CD8-positive, alpha-beta T cell (primary cell): ENCODE measurements at places on chromosomes 2 and 18. TPM values are rescaled to one million over a fixed set of nuclear protein-coding genes. Genes with fewer than 3 reads are reported as not detected.
A peak's percentile ranks its signal among the peaks of the same experiment; 100 is the strongest.

GRCh38 chr2:234033174-234033573, 17.3 kb upstream of the SPP2 start:
- DNase-seq = no peak

- no peak for DNase-seq
These were observed 1616.3 kb upstream of the ACVR2A start for GRCh38 chr2:146228466-146229058.

GRCh38 chr2:33158482-33159003, 211.8 kb downstream of the LTBP1 start:
- no peak for DNase-seq

DNA sequence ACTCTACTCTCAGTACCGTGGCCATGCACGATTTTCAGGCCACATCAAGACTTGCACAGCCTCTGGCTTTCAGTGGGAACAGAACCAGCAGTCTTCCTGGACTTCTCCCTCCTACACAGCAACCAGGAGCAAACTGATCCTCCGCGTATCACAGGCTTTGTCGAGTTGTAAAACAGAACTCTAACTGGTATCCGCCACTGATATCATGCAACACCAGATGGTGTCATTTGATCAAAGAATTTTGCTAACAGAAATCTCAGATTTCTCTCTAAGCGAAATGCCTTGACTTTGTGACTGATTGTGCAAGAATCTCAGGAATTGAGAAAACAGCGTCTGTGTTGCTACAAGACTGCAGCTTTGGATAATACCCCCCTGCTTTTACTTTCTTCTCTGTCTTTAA, 85.7 kb downstream of the COPS8 start:
- no peak for DNase-seq

- DNase-seq = no peak
These were observed 600.4 kb upstream of the KLHL29 start for GRCh38 chr2:22784566-22784965.

DNA sequence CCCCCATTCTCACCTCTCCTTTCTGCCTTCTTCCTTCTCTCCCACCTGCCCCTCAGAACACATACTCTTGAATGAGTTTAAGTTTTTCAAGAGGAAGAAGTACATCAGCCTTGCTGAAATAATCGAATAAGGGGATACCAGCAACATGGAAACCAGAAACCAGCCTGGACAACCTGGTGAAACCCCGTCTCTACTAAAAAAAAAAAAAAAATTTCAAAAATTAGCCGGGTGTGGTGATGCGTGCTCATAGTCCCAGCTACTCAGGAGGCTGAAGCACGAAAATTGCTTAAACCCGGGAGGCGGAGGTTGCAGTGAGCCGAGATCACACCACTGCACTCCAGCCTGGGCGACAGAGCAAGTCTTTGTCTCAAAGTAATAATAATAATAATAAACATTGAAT, 75.0 kb upstream of the SLC1A4 start:
- no peak for DNase-seq

- no peak for DNase-seq
These were observed 60.8 kb downstream of the MOB4 start for GRCh38 chr2:197576631-197577030.

DNA sequence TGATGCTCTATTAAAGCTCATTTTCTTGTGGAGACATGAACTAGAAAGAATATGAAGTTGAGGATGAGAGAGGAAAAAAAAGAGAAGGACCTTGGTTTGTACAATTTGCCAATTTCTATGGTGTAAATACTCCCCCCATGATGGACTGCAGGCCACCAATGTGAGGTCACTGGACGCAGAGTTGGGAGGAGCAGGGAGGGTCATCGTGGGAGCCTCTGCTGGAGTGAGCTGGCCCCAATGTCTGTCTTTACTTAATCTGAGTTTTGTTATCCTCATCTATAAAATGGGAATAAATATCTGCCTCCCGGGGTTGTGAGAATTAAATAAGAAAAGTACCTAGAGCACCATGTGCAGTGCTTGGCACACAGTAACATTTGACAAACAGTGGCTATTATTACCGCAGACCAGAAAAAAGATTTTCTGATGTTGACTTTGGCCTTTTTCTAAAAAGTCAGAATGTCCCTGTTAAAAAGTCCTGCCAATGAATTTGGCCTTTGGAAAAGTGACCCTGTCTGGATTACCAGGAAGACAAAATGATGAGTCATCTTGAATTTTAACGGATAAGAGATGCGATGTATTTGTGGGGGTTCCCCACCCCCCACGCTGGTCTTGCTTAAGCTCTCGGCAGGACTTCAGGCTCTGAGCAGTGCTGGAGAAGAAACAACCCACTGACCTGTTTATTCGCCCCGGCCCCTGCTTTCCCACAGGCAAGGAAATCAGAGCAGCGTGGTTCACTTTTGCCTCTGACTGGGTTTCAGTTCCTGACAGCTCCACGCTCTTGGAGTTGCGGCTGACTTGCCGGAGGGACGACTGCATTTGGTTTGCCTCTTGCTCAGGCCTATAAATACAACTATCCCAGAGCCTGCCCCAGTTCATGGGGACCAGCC, 50.3 kb upstream of the FOSL2 start:
- DNase-seq = no peak

GRCh38 chr2:206353685-206354084, 79.2 kb downstream of the ZDBF2 start:
- DNase-seq = no peak

DNA sequence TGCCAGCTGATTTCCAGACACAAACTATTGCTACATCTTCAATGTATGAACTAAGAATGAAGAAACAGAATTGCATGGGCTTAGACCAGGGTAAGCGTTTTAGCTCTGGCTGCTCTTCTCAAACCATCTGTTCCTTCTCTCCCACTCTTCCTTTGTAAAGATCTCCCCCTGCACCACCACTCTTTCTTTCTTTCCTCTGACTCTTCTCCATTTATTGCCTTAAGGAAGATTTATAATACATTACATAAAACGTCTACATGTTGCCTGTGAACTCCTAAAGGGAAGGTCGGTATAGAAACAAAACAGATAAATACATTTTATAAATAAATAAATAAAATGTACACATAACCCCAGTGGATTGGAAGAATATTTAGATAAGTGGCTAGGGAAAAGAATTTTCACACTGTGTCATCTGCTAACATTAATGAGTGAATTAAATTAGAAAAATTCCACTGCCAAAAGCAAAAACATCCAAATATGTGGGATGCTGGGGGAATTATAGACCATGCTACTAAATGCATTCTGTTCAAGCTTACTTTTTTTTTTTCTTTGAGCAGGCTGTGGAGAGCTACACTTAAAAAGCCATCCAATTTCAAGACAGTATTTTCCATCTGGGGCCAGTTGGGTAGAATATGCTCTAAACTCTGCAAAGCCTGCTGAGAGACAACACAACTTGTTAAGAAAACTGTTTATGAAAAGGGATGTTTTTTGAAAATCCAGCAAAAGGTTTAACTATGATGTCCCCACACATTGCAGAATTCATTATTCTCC, 41.5 kb downstream of the NCKAP5 start:
- DNase-seq = no peak

DNA sequence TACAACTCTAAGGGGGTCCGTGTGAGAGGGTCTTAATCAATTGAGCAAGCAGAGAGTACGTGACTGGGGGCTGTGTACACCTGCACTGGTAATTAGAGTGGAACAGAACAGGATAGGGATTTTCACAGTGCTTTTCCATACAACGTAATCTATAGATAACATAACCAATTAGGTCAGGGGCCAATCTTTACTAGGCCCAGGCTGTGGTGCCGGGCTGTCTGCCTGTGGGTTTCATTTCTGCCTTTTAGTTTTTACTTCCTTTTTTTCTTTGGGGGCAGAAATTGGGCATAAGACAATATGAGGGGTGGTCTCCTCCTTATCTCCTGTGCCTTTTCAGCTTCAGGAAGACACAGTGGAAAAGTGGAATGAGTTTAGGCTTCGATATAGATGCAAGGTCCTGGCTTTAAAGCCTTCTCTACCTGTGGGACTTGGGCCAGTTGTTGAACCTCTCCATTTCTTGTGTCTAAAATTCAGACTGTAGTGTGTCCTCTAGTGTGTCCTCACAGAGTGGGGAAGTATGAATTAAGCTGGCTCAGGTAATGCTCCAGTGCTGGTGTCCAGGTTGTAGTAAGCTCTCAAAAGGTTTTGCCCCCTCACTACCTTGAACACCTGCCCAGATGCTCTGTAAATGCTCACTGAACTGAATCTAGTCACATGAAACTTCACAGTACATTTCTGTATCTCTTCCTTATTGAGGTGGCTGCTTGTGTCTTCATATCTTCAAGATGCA, 422.8 kb downstream of the SETBP1 start:
- DNase-seq = no peak

DNA sequence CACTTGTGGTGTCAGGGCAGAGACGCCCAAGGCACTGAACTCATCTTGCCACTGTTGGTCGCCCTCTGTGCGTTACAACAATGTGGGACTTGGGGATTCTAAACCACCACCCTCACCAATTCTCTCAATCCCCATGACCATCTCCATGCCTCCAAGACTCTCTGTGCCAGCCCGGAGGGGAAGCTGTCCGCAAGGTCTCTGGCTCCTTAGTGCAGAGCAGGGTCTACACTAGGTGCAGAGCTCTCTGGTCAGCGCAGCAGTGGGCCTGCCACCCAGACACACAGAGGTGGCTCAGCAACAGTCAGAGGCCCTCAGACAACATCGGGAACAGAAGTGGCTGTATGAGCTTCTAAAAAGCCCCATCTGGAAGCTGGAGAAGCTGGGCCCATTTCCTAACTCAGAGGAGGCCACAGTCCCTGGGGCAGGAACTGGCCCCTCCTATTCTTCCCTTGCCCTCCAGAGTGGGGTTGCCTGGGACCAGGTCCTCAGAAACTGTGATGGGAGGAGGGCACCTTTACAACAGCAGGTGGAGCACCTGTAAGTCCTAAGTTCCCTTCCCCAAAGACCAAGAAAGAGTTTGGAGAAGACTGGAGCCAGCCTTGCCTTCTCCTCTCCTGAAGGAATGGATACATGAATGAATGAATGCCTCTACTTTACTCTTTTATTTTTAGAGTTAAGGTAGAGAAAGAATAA, 37.7 kb downstream of the SERTAD2 start:
- peak; percentile 39 for DNase-seq

GRCh38 chr2:20568501-20569463, 82.1 kb downstream of the HS1BP3 start:
- no peak for DNase-seq

DNA sequence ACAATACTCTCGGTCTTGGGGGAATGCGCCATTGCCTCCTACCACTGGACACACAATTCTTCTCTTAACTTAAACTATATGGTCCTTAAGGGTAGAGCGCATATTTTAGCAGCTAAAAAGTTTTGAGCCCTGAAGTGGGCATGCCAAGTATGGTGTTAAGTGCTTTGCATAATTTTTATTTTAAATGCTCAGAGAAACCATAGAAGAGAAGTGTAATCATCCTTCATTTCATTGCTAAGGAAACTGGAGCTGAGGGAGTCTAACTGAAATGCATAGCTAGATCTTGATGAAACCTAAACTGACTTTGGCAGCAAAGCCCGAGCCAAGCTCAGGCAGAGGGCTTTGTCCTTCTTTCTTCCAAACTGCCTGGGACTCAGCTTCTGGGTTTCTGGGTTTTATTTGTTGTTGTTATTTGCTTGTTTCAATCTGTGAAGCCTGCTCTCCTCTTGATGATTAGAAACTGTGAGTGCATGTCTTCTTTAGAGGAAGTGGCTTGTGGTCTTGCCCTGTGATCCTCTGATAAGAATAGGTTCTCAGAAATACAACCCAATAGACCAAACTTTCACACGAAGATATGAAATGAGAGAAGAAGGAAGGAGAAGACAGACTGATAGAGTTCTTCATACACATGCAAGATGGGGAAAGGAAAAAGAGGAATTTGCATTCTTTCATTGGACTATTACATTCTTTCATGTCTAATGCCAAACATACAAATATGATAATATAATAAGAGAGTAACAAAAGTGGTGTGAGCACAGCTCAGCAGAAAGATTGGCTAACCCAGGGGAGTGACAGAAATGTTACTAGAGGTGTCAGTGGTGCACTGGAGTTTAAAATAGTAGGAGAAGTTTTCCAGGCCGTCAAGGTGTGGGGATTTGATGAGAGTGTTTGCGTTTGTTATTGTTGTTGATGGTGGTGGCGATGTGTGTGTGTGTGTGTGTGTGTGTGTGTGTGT, 7.5 kb upstream of the RNF144A start:
- DNase-seq = no peak

DNA sequence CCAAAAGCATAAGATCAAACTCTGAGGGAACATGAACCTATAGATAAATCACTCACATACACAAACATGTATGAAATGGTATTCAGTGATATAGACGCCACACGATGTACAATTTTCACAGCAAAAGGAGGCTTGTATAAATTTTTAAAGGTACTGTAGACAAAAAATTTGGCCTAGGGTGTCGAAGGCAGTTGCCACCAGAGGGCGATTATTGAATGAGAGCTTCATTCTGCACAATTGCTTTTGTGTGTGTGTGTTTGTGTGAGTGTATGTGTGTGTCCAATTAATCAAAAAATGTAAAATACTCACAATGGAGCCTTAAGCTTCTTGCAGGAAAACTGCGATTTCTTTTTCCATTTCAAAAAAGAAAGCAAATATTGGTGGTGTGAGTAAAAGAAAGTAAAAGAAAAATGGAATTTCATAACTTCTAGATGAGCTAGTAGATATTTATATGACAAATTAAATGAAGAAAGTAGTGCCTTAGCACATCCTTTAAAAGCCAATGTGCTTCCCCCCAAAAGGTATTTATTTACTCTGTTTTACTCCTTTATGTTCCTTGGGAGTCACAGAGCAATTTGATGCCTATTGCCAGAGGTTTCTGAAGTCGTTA, 800.1 kb downstream of the SATB2 start:
- no peak for DNase-seq

GRCh38 chr2:119179202-119179601, 20.7 kb upstream of the C1QL2 start:
- no peak for DNase-seq

GRCh38 chr2:114049280-114049679, 159.4 kb downstream of the ACTR3 start:
- no peak for DNase-seq

- no peak for DNase-seq
These were observed 123.9 kb upstream of the HAAO start for GRCh38 chr2:42916324-42916723.

DNA sequence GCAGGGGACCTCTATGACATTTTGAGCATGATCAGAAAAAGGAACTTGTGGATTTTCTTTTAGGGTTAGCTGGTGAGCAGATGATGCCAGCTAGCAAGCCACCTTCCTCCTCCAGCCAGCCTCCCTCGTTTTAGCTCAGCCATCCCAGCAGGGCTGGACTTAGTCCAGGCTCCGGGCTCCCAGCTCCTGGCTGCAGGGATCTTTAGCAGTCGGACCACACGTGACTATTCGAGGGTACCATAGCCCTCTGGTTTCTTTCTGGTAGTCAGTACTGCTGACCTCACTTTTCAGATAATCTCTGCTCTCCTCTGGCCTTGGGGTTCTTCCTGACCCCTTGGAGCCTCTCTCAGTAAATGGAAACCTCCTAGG, 31.8 kb downstream of the NCK2 start:
- no peak for DNase-seq

GRCh38 chr2:154455166-154455565, 243.3 kb upstream of the KCNJ3 start:
- no peak for DNase-seq

Gene TCF23
- total RNA-seq = not detected

Gene REG1B
- total RNA-seq = not detected

Gene DLX2
- not detected for total RNA-seq

Gene MLPH
- total RNA-seq = not detected

Gene RAB6C
- total RNA-seq = not detected

Gene ABCA12
- total RNA-seq = not detected

Gene TNP1
- not detected for total RNA-seq

Gene RPRM
- total RNA-seq = 0.44 TPM

Gene STAT4
- 136 TPM for total RNA-seq

Gene PLB1
- 0.83 TPM for total RNA-seq

Gene HNMT
- total RNA-seq = not detected

Gene BARD1
- total RNA-seq = 4.0 TPM
